Astrocyte (in vitro differentiated cells and primary cell): ENCODE measurements at places on chromosomes 7 and 10. TPM values are rescaled to one million over a fixed set of nuclear protein-coding genes. Genes with fewer than 3 reads are reported as not detected.
A peak's percentile ranks its signal among the peaks of the same experiment; 100 is the strongest.

The FKBP9 gene
- 157 and 199 TPM in 2 replicates for total RNA-seq

- H3K4me3 ChIP-seq: no peak overlapping the region
- no peaks in the 10 kb centered on the region for H3K36me3 ChIP-seq
- DNase-seq: no peak
- no peaks in the 10 kb centered on the region for H3K4me1 ChIP-seq
- H3K27ac ChIP-seq: no peak overlapping the region
These were observed 173.7 kb upstream of the PRPS1L1 start for GRCh38 chr7:18201350-18201749.

GRCh38 chr10:92432596-92432995, 141.3 kb downstream of the IDE start:
- no peak overlapping the region for H3K27ac ChIP-seq
- H3K36me3 ChIP-seq: no peaks in the 10 kb centered on the region
- H3K4me1 ChIP-seq: no peaks in the 10 kb centered on the region
- no peak overlapping the region for H3K4me3 ChIP-seq

GRCh38 chr7:108463613-108464012, 7.4 kb upstream of the NRCAM start:
- DNase-seq: no peak
- H3K36me3 ChIP-seq: no peaks in the 10 kb centered on the region
- no peaks in the 10 kb centered on the region for H3K4me1 ChIP-seq
- no peak overlapping the region for H3K4me3 ChIP-seq

DNA sequence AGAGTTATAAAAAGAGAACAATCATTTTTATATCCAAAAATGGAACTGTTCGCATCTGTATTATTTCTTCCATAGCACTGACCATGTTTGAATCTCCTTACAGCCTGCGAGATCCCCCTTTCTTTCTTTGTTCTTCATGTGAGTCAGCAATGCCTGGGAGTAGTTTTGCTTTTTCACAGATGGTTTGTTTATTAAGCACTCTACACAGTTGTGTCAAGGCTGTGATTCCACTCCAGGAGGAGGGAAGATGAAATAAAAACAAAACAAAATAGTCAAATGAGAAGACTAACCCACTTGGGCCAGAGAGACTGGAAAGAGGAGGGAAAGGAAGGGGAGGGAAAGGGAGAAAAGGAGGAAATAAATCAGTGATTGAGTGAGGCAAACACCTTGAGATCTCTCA, 7.8 kb downstream of the LIPF start:
- no peak overlapping the region for H3K27ac ChIP-seq
- no peaks in the 10 kb centered on the region for H3K4me1 ChIP-seq
- H3K27me3 ChIP-seq: no peaks in the 10 kb centered on the region

GRCh38 chr10:132826524-132827422, 40.8 kb upstream of the NKX6-2 start:
- H3K4me3 ChIP-seq: no peak overlapping the region
- no peak for DNase-seq
- peaks cover 10% of the 10 kb centered on the region for H3K27me3 ChIP-seq
- no peak overlapping the region for H3K27ac ChIP-seq
- H3K4me1 ChIP-seq: no peaks in the 10 kb centered on the region

The CALML3 gene
- not detected in 2 replicates for total RNA-seq

The ZNF853 gene
- 4.9 and 5.0 TPM in 2 replicates for total RNA-seq

GRCh38 chr7:130095812-130096211, 25.5 kb downstream of the KLHDC10 start:
- H3K27me3 ChIP-seq: no peaks in the 10 kb centered on the region
- peak; percentile 34 for DNase-seq
- no peaks in the 10 kb centered on the region for H3K36me3 ChIP-seq

DNA sequence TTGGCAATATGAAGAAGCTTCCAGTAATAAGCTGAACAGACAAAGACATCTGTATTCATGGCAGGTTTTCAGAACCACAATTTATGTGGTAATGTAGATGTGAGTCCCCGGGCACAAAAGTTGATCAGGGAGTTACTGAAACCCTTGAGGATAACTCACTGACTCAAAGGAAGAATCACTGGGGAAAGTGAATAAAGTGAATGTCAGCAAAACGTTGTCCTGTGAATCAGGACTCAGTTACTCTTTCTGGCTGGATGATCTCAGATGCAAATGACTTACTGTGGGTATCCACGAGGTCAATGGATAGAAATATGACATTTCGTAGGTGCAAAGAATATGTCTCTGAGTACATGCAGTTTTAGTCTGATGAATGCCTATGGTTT, 172.8 kb upstream of the CTBP2 start:
- no peaks in the 10 kb centered on the region for H3K36me3 ChIP-seq
- H3K27ac ChIP-seq: no peak overlapping the region
- no peak overlapping the region for H3K4me3 ChIP-seq

DNA sequence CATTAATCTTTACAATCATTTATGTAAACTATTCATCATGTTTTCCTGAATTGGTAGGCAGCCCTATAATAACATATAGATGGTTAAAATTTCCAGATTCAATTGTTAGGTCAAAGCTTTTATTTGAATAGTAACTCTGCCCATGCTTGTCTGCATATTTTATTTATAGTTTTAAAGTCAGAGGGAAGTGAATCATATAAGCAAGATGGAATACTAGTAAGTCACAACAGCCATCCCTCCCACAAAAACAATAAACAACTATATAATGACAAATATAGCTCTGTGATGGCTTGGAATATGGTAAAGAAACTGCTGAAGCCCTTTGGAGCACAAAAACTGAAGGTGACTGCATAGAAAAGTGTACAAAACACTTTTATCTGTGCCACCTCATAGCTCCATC, 156.3 kb upstream of the TMEM106B start:
- DNase-seq: no peak
- H3K27me3 ChIP-seq: no peaks in the 10 kb centered on the region
- no peaks in the 10 kb centered on the region for H3K36me3 ChIP-seq
- no peak overlapping the region for H3K4me3 ChIP-seq
- H3K4me1 ChIP-seq: no peaks in the 10 kb centered on the region

DNA sequence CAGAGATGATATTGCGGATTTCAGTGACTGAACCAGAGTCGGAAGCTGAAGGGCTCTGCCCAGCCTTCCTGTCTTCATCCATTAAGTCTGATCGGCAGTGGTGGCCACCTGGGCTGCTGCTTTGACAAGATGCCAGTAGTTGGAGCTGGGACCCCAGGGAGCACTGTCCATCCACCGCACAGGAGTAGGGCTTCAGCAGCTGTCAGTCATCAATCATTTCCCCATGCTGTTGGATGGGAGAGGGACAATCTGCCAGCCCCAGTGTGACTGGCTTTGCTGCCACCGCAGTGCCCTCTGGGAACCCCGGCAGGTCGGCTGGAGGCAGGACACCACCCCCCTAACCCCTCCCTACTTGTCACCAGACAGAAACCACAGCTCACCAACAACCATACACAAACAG, 23.0 kb upstream of the GPR146 start:
- H3K4me1 ChIP-seq: no peaks in the 10 kb centered on the region
- H3K4me3 ChIP-seq: no peak overlapping the region
- peaks cover 2% of the 10 kb centered on the region for H3K36me3 ChIP-seq
- DNase-seq: no peak
- no peaks in the 10 kb centered on the region for H3K27me3 ChIP-seq

- DNase-seq: peak; percentile 51
- no peak overlapping the region for H3K27ac ChIP-seq
- H3K4me1 ChIP-seq: no peaks in the 10 kb centered on the region
- H3K27me3 ChIP-seq: no peaks in the 10 kb centered on the region
These were observed 82.7 kb downstream of the PLCE1 start for GRCh38 chr10:94076325-94076841.

The PIK3AP1 gene
- 6.7 and 9.3 TPM in 2 replicates for total RNA-seq

- DNase-seq: no peak
- H3K27ac ChIP-seq: no peak overlapping the region
- H3K4me1 ChIP-seq: peaks cover 3% of the 10 kb centered on the region
- H3K36me3 ChIP-seq: peaks cover 3% of the 10 kb centered on the region
- H3K27me3 ChIP-seq: no peaks in the 10 kb centered on the region
These were observed 93.6 kb downstream of the ARHGAP22 start for GRCh38 chr10:48511066-48511874.
